ENCODE measurements at places on chromosomes 1 and 21.

GRCh38 chr1:208600456-208601190 lies 356.4 kb upstream of the PLXNA2 start:
- no peak for DNase-seq

- peak; percentile 3 for DNase-seq
Measured at GRCh38 chr1:21700094-21700493, 30.9 kb upstream of the RAP1GAP start.

GRCh38 chr1:98496256-98496995 lies 165.1 kb upstream of the SNX7 start:
- no peak for DNase-seq

DNA sequence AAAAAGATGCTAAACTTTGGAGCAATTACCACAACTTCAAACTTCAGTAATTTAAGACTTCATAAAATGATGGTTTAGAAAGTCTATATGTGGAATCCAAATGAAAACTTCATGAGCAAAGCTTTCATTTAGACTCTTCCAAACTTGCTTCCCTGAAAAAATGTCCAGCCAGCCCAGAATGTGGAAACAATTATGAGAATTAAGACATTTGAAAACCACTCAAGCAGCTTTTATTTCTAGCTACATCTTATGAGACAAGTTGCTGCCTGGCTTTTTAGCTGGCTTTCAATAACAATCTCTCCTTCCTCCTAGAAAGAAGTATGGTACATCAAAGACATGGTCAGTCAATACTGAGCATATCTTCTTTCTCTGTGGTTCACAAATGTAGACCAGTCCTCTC lies 21.8 kb downstream of the LPAR3 start:
- no peak for DNase-seq

GRCh38 chr1:27656157-27656893 lies 15.7 kb downstream of the IFI6 start:
- DNase-seq = peak; percentile 23

- no peak for DNase-seq
Measured at GRCh38 chr1:23210351-23210785, 6.9 kb downstream of the HTR1D start.

DNA sequence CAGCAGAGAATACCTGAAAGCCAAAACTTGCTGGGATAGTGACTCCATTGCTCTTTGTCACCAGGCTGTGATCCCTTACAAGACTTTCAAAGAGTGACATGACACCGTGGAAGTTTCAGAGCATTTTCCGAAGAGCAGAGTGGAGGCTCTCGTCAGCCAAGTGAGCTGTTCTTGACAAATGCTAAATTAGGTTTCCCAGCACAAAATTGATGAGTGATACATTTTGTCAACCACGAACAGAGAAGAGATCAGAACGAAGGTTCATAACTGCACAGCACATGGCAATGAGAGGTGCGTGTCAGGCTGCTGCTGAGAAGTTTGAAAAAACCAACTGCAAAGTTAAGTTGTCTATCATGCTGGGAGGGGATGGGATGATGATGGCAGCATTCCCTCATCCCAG lies 184.4 kb upstream of the C1orf174 start:
- DNase-seq = no peak

- no peak for DNase-seq
Measured at GRCh38 chr1:155266553-155266952, 4.4 kb upstream of the SCAMP3 start.

GRCh38 chr1:213983493-213984386 lies 4.0 kb upstream of the PROX1 start:
- no peak for DNase-seq

DNA sequence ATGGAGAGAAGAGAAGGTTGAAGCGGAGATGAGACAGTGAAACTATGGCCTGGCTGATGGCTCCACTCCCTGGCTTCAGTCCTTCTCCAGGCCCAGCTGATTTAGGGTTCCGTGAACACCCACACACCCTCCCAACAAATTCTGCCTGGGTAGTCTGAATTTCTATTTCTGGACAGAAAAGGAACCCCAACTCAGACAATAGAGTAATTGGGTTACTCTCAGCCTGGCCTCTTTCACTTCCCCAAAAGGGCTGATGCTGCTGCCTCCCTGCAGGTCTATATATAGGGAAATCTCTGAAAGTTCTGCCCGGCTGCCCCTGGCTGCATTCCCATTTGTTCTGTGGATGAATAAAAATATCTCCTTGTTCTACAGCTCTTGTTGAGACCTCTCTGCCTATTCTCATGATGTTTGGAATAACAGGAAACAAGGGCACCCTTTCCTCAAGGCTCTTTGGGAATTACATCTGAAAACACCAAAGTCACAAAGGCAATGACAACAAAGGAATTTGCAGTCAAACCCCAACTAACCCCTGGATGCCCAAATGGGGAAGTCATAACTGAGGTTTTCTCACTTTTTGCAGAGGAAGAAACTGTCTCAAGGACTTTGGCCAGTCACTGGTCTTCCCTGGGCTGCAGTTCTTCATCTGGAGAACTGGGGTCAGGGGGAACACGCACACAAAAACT lies 11.4 kb upstream of the ZSCAN20 start:
- DNase-seq = peak; percentile 44

DNA sequence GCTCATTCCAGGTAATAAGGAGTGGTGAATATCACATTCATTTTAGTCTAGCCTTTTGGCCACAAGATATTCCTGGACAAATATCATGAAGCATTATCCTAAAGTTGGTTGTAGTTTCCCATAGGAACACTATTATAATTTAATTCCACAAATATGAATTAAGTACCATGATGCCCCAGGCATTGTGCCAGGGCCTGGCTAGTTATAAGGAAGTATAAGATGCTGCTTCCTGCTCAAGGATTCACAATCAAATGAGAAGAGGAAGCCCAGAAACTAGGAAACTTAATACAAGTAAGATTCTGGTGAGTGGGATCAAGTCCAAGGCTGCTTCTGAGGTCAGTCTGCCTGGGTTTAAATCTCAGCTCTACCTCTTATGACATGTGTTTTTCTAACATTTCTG lies 30.6 kb upstream of the ZP4 start:
- DNase-seq = peak; percentile 22

GRCh38 chr1:38789498-38790169 lies 69.9 kb downstream of the RRAGC start:
- no peak for DNase-seq

GRCh38 chr21:34279883-34280282 lies 83.9 kb upstream of the KCNE2 start:
- no peak for DNase-seq

All from Kasumi-1 (cell line).